GM23338 (cell line): ENCODE measurements at places on chromosomes 5 and 9.

GRCh38 chr5:160030631-160031377 is 21.9 kb downstream of the TTC1 start:
- H3K27ac ChIP-seq, result no peak overlapping the region
- DNase-seq, result no peak
- no peak overlapping the region for H3K4me3 ChIP-seq
- H3K27me3 ChIP-seq, result no peaks in the 10 kb centered on the region

- H3K4me3 ChIP-seq, result no peak overlapping the region
- H3K36me3 ChIP-seq, result no peaks in the 10 kb centered on the region
- DNase-seq, result no peak
- no peak overlapping the region for H3K27ac ChIP-seq
- H3K27me3 ChIP-seq, result no peaks in the 10 kb centered on the region
These were observed 35.6 kb downstream of the MEF2C start for GRCh38 chr5:88847420-88847819.

- no peak overlapping the region for H3K27ac ChIP-seq
- H3K27me3 ChIP-seq, result peaks cover 5% of the 10 kb centered on the region
- H3K4me3 ChIP-seq, result no peak overlapping the region
- no peaks in the 10 kb centered on the region for H3K36me3 ChIP-seq
These were observed 339.8 kb upstream of the RGMB start for GRCh38 chr5:98433673-98434072.

- H3K27ac ChIP-seq, result peak overlapping the region; percentile 100
- no peaks in the 10 kb centered on the region for H3K36me3 ChIP-seq
- H3K4me1 ChIP-seq, result peaks cover 38% of the 10 kb centered on the region
- H3K27me3 ChIP-seq, result no peaks in the 10 kb centered on the region
These were observed 733 bp downstream of the HSPA4 start for GRCh38 chr5:133052317-133053175.

DNA sequence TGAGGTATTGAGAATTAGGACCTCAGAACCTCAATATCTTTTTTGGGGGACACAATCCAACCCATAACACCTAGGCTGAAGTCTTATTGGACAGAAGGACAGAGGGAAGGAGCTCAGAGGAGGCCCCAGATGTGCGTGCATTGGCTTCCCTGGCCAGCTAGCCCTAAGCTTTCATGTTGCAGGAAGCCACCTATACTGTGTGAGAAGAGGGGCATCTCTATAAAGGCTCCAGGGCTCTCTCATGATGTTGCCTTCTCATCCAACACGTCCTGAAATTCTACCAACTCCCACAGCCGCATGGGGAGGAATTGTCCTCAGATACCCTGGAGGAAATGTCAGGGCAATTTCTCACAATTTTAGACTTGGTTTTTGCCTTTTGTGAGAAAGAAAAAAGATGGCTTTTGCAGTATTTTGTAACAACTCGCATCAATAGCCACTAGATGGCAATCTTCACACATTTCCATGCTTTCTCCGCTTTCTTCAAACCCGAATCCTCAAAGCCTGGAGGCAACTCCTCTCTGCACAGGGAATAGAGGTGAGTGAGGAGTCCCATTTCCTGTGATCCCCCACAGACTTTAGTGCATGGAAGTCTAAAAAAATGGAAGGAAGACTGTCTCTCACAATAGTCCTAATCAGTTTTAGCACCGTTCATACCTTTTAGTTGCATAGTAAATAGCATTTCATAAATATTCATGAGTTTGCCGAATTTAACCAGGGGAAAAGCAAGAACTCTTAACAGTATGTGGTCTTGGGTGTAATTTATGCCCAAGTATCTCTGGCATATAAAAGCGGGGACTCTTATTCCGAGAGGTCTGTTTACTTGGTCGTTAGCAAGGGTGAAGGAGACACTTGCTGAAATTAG is 7.4 kb upstream of the PPP3R2 start:
- no peak overlapping the region for H3K4me3 ChIP-seq
- no peak overlapping the region for H3K27ac ChIP-seq
- no peaks in the 10 kb centered on the region for H3K36me3 ChIP-seq
- H3K27me3 ChIP-seq, result no peaks in the 10 kb centered on the region
- DNase-seq, result peak; percentile 90
